T1000 (cell line): ENCODE measurements at places on chromosomes 3 and 15.

- DNase-seq: no peak
Observed at GRCh38 chr3:107950417-107950816, 140.4 kb downstream of the CD47 start.

- no peak for DNase-seq
Observed at GRCh38 chr3:12952343-12953200, 111.2 kb upstream of the RPL32 start.

DNA sequence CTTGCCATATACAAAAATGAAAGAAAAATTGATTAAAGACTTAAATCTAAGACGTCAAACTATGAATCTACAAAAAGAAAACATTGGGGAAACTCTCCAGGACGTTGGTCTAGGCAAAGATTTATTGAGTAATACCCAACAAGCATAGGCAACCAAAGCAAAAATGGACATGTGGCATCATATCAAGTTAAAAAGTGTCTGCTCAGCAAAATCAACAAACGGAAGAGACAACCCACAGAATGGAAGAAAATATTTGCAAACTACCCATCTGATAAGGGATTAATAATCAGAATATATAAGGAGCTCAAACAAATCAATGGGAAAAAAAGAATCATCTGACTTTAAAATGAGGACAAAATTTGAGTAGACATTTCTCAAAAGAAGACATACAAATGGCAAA lies 160.9 kb downstream of the DCLK3 start:
- DNase-seq: no peak

DNA sequence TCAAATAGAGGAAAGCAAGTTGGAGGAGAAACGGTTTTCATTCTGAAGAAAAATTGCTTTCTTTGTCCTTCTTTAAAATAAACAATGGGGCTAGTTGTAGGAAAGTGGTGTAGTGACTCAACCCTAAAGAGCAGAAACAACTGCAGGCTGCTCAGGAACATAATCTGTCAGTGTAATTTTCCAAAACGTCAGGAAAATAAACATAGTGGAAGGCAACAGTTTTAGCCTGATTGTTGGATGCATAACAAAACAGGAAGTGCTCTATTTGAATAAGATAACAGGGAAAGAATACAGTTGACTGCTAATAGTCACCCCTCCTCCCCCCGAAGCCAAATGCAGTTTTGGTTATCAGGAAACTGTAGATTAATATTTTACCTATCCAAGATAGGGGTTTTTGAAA lies 167.6 kb downstream of the ECT2 start:
- no peak for DNase-seq

DNA sequence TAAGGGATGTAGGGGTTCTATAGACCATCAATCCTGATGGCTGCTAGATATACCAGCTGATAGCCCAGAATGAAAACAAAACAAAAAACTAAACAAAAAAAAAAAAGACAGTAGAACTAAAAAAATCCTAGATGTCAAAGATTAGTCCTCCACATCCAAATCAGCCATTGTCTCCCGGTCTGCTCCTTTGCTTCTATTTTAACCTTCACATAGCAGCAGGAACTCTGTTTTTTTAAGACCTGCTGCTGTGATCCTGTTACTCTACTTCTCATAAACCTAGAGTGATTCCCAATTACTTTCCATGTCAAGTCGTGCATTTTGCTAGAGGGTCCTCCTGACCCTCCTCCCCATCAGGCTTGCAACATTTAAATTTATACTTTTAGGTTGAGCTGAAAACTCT lies 2.5 kb downstream of the IFT122 start:
- DNase-seq: no peak

GRCh38 chr3:112822064-112823055 lies 24.3 kb downstream of the CD200R1L start:
- DNase-seq: no peak

- DNase-seq: peak; percentile 47
Observed at GRCh38 chr3:189148081-189148507, 23.7 kb upstream of the TPRG1 start.

DNA sequence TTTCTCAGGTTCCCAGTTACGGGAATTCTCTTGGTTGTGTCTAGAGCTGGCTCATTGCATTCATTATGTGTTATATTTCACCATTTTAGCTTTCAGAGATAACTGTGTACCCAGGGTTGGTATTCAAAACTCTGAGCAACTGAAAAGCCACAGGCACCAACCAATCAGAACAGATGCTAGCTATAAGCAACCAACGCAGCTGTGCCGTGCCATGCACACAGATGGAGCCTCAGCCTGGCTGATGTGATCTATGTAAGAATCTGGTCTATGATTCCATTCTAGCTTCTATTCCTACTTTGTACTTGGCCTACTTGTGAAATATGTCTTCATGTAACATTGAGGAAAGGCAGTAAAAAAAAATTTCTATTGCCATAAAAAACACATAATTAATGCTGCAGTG lies 95.0 kb upstream of the CCDC80 start:
- DNase-seq: no peak

- no peak for DNase-seq
Observed at GRCh38 chr15:38401106-38401505, 52.8 kb upstream of the FAM98B start.

GRCh38 chr3:69324362-69325025 lies 61.4 kb downstream of the FRMD4B start:
- no peak for DNase-seq

DNA sequence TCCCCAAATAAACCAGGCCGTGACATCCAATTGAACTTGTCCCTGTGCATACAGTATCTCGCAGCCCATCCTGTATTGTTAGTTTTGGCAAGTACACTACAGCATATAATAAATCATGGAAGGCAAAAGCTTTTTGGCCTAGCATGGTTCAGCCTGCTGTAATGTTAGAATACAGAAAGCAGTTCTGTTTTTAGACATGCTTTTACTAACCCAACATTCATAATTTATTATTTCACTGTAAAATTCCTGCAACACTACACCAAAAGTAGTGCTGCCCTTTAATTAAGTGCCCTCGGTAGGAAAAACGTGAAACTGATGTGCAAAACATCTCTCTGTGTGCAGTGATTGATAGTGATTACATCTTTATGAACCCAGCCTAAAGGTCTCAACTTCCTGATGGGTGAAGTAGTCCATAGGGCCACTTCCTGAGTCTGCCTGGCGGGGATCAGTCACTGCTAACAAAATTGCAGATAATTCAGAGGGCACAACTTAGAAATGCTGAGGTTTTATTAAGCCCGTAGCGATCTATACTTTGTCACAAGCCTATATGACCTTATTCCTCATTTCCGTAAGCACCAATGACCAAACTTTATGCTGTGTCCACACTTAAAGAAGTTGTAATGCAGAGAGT lies 227.8 kb downstream of the CDIN1 start:
- no peak for DNase-seq

- DNase-seq: no peak
Observed at GRCh38 chr3:25723802-25724201, 59.1 kb upstream of the TOP2B start.

DNA sequence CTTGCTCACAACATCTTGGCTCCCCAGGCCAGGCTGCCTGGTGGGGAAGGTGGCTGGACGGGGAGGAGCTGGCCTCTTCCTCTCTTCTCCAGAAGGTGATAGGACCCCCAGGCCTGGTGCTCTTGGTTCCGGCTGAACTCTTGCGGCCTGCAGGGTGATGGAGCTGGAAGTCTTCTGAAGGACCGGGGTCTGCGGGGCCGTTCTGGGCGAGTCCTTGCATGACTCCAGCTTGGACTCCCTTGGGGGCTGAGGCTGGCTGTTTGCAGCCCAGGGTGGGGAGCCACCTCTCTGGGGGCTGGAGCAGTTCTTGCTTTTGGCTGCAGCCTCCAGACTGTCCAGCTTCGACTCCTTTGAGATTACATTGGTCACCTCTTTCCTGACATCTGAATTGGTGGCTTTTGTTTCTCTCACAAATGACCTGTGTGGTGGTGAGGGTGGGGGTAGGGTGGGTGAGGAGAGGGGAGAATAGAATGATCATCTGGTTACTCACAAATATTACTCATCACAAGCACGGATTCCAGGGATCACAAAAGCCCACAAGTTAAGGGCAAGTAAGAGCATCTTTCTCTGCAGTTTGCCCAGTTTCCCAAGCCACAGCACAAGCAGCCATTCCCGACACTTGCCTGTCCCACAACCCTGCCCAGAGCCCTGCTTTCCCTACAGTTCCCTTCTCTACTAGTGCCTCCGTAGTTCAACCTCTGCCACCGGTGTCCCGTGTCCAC lies 149.1 kb upstream of the HACD2 start:
- peak; percentile 54 for DNase-seq

DNA sequence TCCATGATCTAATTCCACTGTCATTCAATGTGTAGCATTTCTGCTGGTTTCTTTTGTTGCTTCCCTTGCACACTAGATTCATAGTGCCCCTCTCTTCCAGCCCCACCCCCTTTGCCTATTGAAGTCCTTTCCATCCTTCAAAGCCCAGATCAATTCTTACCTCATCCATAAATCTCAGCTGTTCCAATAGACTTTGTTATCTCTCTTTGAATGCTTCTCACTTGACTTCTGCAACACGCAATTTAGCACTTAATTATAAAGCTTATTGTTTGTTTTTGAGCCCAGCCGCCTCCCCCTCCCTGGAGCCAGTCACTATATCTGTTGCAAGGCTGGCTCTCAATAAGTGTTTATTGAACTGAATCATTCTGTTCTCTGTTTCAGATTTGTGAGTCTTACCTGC lies 174.6 kb upstream of the TBL1XR1 start:
- DNase-seq: no peak

- DNase-seq: no peak
Observed at GRCh38 chr3:183202004-183202722, 39.6 kb upstream of the LAMP3 start.

DNA sequence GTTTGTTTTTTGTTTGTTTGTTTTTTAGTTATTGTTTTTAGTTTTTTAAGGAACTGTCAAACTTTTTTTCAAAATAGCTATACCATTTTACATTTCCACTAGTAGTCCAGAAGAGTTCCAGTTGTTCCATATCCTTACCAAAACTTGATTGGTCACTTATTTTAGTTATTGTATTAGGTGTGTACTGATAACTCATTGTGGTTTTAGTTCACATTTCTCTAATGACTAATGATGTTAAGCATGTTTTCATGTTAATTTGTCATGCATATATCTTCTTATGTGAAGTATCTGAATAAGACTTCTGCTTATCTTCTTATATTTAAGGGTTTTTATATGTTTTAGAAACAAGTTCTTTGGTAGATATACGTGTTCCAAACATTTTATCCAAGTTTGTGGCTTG lies 89.5 kb downstream of the CD200R1L start:
- DNase-seq: no peak

GRCh38 chr3:177589911-177590381 lies 392.7 kb upstream of the TBL1XR1 start:
- DNase-seq: peak; percentile 33

- DNase-seq: no peak
Observed at GRCh38 chr3:117238806-117239205, 529.2 kb downstream of the TUSC7 start.

- DNase-seq: no peak
Observed at GRCh38 chr3:37694284-37694675, 167.4 kb upstream of the CTDSPL start.

DNA sequence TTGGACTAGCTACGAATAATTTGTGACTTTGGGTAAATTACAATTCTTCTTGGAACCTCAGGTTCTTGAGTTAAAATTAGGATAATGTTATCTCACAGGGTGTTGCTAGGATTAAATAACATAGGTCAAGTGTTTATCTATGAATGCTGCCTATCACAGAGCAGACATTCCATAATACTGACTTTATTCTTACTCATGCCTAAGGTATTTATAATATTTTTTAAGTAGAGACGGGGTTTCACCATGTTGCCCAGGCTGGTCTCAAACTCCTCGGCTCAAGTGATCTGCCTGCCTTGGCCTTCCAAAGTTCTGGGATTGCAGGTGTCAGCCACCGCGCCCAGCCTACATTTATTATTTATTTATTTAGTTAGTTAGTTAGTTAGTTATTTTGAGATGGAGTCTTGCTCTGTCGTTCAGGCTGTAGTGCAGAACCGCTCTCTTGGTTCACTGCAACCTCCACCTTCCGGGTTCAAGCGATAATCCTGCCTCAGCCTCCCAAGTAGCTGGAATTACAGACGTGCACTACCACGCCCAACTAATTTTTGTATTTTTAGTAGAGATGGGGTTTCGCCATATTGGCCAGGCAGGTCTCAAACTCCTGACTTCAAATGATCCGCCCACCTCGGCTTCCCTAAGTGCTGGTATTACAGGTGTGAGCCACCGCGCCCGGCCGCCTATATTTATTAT lies 741 bp upstream of the ZNF106 start:
- DNase-seq: no peak

GRCh38 chr3:141444586-141445285 lies 42.1 kb upstream of the RASA2 start:
- no peak for DNase-seq

- peak; percentile 34 for DNase-seq
Observed at GRCh38 chr15:71747128-71748083, 62.9 kb upstream of the NR2E3 start.

DNA sequence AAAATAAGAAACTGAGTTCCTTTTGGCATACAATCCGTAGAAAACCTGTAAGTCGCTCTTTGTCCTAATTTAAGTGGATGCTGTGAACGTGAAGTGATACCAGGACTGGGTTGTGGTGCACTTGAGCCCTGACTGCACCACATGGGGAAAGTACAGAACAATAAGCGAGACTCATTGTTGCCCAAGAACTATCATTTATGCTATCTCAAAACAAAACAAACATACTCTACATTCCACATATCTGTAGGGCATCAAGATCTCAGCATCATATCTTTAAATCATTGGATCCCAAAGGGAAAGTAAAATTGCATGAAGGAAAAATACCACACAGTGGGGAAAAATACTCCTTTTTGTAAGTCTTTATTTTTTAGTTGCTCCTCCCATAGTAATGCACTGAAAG lies 580.3 kb downstream of the MECOM start:
- DNase-seq: no peak

GRCh38 chr15:22866079-22866478 lies 27.6 kb downstream of the NIPA2 start:
- DNase-seq: no peak

DNA sequence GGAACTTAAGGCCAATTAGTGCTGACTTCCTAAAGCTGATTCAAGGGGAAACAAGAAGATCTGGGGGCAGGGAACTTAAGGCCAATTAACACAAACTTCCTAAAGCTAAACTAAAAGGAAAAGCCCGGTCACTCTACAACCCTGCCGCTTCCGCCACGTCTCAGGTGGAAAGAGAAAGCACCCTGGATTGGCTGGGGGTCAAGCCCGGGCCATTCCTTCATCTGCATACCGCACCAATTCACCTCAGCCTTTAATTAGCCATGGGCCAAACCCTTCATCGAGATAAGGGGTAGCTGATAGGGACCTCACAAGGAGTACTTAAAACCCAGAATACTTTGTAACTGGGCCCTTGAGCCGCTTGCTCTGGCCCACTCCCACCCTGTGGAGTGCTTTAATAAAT lies 14.4 kb downstream of the TMPRSS7 start:
- no peak for DNase-seq

GRCh38 chr15:66603301-66604179 lies 37.7 kb upstream of the LCTL start:
- DNase-seq: no peak
